ENCODE measurements at places on chromosomes 13 and 19.

GRCh38 chr13:45623516-45624090 is 8.1 kb upstream of the ERICH6B start:
- no peak for DNase-seq

- peak; percentile 31 for DNase-seq
These were observed at the start of gene LHFPL6 for GRCh38 chr13:39602614-39603366. LHFPL6 (minus strand) TSS chr13:39603193.

- no peak for DNase-seq
These were observed 365.5 kb downstream of the PCDH9 start for GRCh38 chr13:66864627-66865026.

DNA sequence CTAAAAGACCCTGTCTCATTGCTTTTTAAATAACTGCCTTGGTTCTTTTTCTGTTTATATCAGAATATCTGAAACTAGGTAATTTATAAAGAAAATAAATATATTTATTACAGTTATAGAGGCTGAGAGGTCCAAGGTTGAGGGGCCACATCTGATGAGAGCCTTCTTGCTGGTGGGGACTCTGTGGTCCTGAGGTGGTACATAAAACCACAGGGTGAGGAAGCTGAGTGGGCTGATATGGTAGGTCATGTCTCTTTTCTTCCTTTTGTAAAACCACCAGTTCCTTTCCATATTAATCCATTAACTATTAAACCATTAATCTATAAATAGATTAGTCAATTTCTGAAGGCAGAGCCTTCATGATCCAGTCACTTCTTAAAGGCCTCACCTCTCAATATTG is 109.5 kb upstream of the SPRY2 start:
- DNase-seq = no peak

GRCh38 chr13:92379371-92379770 is 847.2 kb upstream of the GPC6 start:
- no peak for DNase-seq

DNA sequence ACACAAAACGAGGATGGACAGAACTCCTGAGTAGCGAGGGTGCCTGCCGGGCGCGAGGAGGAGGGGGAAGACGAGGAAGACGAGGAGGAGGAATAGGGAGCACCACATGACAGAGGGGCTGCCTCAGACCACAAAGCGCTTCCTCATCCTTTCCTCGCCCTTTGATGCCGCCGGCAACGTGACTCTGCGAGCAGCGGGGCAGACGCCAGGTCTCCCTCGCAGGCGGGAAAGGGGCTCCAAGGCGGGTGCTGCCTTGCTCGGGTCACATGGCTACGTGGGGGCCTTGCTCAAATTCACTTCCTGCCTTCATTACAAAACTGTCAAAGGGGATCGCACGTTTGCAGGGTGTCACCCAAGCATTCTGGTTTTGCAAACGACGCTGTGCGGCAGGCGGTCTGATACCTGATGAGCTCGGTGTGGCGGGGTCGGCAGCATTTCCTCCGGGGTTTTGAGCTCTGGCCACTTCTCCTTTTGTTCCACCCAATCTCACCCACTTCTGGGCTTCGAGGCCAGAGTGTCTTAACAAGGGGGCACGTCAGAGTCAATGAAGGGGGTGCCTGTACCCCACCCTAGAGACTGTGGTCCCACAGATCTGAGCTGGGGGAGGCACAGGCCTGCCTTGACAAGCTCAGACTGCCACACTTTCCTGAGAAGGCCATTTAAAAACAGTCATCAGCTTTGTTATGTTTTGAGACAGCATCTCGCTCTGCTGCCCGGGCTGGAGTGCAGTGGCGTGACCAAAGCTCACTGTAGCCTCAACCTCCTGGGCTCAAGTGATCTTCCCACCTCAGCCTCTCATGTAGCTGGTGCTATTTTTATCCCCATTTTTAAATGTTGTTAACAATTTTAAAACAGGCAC is 14.9 kb downstream of the MAP2K2 start:
- peak; percentile 37 for DNase-seq

All from stimulated activated CD4-positive, alpha-beta T cell treated with anti-CD3 and anti-CD28 coated beads, TNF-alpha, amount 100 ng/mL, for 4 hours (primary cell).